NCI-H345 (cell line): ENCODE measurements at places on chromosomes 3 and 15.

GRCh38 chr15:29674661-29675533, 147.4 kb downstream of the TJP1 start:
- no peak for DNase-seq

DNA sequence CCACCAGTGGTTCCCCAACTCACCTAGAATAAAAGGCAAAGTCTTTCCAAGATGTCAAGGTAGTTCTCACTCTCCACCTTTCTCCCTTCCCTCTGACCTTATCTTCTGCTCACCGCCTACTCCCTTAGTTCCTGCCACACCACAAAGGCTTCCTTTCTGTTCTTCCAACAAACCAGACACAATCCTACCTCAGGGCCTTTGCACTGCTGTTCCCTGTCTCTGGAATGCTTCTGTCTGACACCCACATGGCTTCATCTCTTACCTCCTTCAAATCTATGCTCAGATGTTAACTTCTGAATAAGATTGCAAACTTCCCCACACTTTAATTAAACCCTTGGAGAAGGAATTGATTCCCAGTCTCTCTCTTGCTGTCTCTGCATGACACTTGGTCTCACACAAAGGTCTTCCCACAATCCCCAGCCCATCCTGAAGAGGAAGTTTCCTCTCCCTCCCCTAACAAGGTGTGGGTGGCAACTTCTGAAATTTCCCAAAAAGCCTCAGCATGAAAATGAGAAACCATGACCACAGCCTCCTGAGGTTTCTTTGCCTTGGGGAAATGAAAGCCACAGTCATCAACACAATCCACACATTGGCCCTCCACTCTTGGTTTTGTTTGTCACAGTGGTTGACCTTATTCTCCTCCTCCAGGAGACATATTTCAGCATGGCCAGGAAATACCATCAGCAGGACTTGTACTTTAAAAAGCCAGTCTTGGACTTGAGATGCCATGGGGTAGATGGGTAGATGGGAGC, 3.0 kb upstream of the RYK start:
- DNase-seq = no peak

DNA sequence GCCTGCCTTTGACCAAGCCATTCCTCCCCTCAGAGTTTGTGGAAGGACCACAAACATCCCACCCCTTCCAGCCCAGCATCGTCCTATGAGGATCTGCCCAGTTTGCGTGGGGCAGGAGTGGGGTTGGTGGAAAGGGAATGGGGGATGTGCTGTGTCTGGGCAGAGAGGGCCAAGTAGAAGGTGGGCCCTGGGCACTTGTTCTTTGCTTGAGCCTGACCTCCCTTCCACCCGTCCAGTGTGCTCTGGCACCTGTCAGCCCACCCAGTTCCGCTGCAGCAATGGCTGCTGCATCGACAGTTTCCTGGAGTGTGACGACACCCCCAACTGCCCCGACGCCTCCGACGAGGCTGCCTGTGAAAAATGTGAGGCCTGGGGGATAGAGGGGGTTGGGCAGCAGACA, 10.3 kb downstream of the SPINT1 start:
- no peak for DNase-seq

- DNase-seq = no peak
These were observed 256.2 kb downstream of the TAFA4 start for GRCh38 chr3:68676136-68676535.

DNA sequence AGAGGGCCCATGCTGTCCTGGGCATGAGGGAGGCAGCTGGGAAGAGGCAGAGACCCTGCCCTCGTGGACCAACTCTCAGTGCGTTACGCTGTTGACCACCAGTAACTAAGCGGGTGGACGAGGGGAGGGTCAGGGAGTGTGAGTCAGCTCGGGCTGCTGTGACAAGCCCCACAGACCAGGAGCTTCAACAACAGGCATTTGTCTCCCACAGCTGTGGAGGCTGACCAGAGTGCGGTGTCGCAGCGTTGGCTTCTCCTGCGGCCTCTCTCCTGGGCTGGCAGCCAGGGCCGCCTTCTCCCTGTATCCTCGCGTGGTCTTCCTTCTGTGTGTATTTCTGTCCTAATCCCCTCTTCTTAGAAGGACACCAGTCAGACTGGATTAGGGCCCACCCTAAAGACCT, 13.0 kb downstream of the EFCC1 start:
- no peak for DNase-seq
